ENCODE measurements at places on chromosomes 1 and 21. TPM values are rescaled to one million over a fixed set of nuclear protein-coding genes. Genes with fewer than 3 reads are reported as not detected.

The OLFML3 gene
- total RNA-seq: 5.1 TPM

DNA sequence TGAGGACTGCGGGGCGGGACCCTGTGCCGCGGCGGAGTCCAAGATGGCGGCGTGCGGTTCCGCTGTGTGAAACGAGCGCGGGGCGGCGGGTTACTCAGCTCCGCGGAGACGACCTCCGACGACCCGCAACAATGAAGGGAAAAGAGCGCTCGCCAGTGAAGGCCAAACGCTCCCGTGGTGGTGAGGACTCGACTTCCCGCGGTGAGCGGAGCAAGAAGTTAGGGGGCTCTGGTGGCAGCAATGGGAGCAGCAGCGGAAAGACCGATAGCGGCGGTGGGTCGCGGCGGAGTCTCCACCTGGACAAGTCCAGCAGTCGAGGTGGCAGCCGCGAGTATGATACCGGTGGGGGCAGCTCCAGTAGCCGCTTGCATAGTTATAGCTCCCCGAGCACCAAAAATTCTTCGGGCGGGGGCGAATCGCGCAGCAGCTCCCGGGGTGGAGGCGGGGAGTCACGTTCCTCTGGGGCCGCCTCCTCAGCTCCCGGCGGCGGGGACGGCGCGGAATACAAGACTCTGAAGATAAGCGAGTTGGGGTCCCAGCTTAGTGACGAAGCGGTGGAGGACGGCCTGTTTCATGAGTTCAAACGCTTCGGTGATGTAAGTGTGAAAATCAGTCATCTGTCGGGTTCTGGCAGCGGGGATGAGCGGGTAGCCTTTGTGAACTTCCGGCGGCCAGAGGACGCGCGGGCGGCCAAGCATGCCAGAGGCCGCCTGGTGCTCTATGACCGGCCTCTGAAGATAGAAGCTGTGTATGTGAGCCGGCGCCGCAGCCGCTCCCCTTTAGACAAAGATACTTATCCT is 430 bp downstream of the RBM15 start:
- DNase-seq: peak; percentile 53

GRCh38 chr1:107326824-107327445 is 186.1 kb downstream of the NTNG1 start:
- no peak for DNase-seq

The FAM72D gene
- 3.7 TPM for total RNA-seq

The HES3 gene
- not detected for total RNA-seq

The LMOD1 gene
- total RNA-seq: not detected

DNA sequence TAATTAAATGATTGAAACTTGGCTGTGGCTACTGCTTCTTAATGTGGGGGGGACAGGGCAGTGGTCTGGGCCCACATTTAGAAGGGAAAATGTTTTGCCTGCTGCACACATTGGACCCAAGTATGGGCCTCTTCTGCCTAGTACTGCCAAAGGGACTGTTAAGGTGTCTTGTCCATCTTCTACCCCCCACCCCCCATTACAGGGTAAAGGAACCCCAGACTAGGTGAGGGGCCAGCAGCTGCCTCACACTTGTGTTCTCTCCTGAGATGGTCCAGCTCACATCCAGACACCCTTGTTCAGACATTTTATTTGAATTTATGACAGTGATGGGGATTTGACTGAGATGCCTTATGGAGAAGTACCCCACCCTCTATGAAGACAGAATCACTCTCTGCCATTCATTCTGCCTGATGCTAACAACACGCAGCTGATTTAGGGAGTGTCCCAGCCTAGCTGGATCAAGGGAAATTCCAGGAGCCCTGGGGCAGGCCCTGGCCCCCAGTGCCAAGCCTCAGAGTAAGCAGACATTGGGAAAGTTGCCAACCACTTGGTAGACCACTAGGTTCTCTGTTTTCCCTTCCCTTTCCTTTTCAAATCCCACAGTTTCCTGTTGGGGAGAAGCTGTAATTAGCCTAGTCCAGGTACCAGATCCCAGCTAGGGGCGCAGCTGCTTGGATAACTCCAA is 42.1 kb downstream of the YARS1 start:
- DNase-seq: no peak

- DNase-seq: no peak
Measured at GRCh38 chr21:40569357-40569756, 277.6 kb downstream of the DSCAM start.

The ACAP3 gene
- total RNA-seq: 16.4 TPM

GRCh38 chr1:53294567-53294966 is 33.3 kb downstream of the LRP8 start:
- DNase-seq: no peak

DNA sequence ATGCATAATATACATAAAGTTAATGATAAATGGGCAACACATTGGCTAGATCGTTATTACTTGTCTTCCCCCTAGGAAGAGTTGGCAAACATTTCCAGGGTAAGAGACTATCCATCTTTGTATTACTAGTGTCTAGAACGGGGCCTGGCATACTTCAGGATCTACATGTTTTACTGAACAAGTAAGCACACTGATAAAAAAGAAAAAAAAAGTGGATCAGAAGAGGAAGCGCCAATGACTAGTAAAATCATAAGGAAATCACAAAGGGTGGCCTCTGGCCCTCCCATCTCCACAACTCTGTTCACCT is 482 bp downstream of the TM2D1 start:
- DNase-seq: no peak

- DNase-seq: no peak
Measured at GRCh38 chr1:89610457-89611011, 22.4 kb upstream of the LRRC8C start.

GRCh38 chr1:160047111-160047991 is 15.6 kb upstream of the PIGM start:
- DNase-seq: peak; percentile 61

DNA sequence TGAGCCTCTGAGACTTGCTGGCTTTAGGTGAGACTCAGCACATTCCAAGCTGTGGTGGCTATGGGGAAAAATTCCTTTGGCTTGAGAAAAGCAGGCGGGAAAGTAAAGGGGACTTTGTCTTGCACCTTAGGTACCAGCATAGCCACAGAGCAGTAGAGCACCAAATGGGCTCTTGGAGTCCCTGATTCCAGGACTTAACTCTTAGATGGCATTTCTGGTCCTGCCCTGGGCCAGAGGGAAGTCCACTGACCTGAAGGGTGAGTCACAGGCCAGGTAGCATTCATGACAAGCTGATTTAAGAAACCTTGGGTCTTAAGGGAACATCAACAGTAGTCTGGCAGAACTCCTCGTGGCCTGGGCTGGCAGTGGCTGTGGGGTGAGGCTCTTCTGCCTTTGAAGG is 344.7 kb downstream of the DUSP10 start:
- no peak for DNase-seq

The RNF186 gene
- total RNA-seq: not detected

DNA sequence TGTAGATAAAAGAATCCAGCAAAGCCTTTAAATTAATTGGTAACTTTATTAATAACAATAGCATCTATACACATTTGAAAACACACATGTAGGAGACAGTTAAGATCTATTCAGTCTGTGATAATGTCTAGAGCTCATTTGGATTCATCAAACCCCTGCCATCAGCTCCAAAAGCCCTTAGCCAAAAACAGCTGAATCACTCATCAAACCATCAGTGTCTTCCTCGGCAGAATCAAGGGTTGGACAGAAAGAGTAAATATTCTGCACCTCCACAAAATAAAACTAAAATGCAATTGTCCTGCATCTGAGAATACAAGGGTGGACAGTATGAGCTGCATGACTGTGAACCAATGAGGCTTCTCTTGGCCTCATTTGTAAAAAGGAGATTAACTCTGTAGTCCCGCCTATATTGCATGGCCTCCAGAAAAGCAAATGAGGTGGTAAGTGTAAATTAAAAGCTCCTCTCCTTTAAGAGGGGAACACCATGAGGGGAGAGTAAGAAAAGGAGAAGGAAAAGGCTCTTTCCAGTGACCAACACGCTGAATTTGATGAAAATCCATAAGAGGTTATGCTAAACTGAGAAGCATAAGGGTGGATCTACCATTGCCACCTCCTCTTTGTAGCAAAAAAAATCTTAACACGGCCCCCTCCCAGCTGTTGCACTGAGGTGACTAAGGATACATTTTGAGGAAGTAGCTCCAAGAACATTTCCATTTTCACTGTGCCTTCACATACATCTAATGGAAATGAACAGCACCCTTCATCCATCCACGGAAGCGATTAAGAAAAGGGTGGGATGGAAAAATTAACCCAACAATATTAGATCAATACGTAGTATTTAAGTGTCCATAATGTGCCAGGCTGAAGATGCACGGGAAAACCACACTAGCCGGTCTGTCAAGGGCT is 14.7 kb upstream of the BOLA1 start:
- no peak for DNase-seq

DNA sequence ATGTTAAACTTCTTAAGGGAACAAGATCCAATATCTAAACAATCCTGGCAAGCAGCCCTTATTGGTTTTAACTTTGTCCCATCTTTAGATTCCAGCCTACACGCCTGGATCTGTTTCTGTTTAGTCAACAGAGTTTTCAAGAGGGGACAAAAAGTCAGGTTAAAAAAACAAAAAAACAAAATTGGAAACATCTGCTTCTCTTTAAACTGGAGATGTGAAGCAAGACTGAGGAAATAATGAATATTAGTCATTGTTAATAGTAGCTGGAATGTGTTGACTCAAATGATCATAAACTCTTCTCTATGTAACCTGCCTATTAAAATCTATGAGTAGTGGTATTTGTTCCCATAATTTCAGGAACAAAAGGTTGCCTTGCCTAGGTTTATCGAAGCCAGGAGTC is 55.0 kb downstream of the NID1 start:
- no peak for DNase-seq

DNA sequence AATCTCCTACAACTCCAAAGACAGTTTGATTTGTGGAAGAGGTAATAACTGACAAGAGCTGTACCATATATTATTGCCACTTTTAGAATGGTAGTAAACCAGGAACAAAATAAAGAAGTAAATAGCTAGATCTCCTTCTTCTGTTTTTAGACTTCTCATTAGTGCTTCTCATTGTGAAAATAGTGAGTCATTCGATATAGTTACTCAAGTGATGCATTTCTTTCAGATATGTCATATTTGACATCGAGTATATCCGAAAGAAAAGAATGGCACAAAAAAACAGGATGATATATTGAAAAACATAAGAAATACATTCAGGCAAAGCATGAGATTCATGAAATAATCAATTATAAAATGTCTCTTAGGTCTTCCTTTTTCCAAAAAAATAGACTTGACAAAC is 1346.1 kb downstream of the BRINP3 start:
- DNase-seq: no peak

The POU3F1 gene
- total RNA-seq: not detected

The TCP10L gene
- 2.4 TPM for total RNA-seq

The OR2AK2 gene
- total RNA-seq: not detected

DNA sequence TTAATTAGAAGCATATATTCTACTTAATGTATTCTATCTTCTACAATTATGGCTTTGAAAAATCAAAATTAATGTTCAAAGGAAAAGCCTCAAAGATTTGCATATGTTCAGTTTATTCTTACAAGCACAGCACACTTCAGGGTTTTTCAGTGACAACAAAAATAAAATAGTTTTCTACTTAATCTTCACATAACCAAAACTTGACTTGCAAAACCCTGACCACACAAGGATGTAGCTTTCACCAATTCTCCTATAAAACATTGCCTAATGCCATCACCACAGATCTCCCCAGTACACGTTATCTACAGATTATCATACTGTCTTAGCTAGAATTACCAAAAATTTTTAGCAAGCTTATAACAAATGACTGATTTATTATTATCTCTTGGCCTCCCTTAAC is 23.3 kb downstream of the LPAR3 start:
- DNase-seq: no peak

DNA sequence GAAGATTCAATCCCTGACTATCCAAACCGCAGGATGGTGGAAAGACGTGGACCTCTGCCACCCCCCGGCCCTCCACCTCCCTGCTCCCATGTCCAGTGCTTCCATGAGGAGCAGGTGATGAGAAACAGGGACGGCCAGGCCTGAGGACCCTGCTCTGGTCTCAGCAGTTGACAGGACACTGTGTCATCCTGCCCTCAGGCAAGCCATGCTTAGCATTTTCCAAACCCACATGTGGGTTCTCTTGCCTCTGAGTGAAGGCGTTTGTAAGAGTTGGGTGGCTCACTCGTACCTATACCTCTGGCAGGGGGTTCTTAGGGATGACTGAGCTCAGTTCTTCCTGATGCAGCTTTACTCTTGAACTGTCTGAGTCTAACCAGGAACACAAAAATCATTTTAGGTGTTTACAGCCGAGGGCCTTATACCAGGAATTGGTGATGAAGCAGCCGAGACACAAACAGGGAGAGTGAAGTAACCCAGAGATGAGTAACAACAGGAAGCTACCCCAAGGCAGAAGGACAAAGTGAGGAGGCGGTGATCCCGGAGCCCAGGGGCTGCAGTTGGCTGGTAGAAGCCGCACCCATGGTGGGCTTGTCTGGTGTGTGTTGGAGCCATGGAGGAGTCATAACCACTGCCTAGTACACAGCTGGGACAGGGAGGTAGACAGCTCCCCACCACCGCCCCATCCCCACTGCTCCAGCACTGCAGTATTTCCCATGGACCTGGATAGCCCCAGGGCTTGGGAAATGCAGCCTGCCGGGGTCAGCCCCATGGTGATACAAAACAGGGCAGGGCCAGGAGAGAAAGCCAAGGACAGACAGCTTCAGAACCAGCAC is 21.4 kb downstream of the MYBPH start:
- DNase-seq: no peak

DNA sequence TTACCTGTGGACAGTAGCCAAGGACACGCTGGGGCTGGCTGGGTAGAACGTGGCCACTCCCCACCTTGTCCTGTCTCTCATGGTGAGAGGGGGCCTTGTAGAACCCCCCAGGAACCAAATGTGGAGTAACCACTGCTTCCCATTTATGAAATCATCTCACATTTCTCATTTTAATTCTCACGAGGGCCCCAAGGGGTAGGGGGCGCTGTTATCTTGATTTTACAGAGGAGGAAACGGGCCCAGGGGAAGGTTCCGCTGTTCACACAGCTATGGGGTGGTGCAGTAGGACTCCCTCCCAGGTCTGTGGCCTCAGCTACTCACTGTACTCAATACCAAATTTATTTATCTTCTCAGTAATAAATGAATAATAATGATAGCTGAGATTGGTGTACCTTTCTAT is 5.5 kb downstream of the SMPDL3B start:
- peak; percentile 43 for DNase-seq

DNA sequence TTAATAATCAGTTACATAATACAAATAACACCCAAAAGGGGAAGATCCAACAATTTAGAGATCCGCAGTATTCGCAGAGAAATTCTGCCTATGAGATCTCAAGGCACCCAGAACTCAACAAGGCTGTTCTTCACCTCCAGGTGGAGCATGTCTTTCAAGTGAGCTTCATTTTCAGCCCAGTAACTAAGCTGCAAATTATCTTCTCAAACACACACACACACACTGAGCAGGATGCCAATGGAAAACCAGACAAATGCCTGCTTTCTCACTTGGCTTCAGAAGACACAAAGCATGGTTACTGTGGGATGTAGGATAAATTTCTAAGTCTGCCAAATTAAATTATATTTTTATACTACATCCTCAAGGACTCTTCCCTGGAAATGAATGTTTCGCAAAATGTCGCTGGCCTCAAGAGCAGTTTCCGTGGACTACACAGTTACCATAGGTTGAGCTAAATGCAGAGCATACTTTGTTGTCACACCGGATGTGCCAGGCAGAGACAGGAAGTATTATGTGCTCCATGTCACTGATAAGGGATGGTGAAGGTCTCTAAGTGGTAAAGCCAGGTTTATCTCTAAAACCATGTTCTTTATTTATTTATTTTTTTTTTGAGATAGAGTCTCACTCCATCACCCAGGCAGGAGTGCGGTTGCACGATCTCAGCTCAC is 30.3 kb downstream of the UBR4 start:
- peak; percentile 33 for DNase-seq

Measured in HepG2 (cell line).